ENCODE measurements at places on chromosomes 5 and 9.

DNA sequence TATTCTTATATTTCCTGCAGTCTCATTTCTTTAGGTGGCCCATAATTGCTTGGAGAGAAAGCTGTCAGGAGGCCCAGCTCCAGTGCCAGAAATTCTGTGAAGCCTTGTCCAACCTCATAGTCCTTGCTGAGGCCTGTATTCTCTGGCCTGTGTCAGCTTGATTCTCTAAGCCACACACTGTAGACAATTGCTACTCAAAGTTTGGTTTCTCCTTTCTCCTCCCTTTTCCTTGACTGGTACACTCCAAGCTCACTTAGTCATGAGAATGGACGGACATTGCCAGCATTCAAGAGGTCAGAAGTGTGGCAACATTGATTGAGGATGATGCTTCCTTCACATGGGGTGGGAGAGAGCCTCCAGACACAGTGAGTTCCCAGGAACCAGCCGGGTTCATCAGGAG is 71.3 kb upstream of the CXCL14 start:
- DNase-seq, result no peak

- DNase-seq, result no peak
These were observed 61.0 kb downstream of the ARL15 start for GRCh38 chr5:54249210-54250028.

- no peak for DNase-seq
These were observed 577.3 kb upstream of the NUDT12 start for GRCh38 chr5:104139840-104140239.

GRCh38 chr5:71752441-71753190 is 33.5 kb downstream of the CARTPT start:
- no peak for DNase-seq

- no peak for DNase-seq
These were observed 139.7 kb upstream of the PCA3 start for GRCh38 chr9:76624391-76625048.

- peak; percentile 82 for DNase-seq
These were observed 61.7 kb downstream of the SLC38A9 start for GRCh38 chr5:55650386-55650785.
